ENCODE measurements at places on chromosomes 2 and 18.
A peak's percentile ranks its signal among the peaks of the same experiment; 100 is the strongest.

DNA sequence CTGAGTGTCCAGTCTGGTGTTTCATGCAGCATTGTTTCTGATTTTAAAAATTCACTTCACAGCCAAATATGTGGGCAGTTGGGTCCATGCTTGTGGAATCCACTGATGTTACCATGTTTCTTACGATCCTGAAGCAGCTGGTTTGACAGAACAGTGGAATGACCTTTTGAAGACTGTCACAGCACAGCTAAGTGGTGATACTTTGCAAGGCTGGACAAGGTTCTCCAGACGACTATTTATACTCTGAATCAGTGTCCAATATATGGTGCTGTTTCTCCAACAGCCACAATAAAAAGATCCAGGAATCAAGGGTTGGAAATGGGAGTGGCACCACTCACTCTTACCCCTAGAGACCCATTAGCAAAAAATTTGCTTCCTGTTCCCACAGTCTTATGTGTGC, 577.4 kb upstream of the RAB6C start:
- no peak for DNase-seq

GRCh38 chr18:23689031-23689615, at the start of gene LAMA3:
Gene LAMA3, plus strand, starts transcription at chr18:23689453. Its CDS starts 231 bp downstream, at chr18:23689684.
- DNase-seq = peak; percentile 10

DNA sequence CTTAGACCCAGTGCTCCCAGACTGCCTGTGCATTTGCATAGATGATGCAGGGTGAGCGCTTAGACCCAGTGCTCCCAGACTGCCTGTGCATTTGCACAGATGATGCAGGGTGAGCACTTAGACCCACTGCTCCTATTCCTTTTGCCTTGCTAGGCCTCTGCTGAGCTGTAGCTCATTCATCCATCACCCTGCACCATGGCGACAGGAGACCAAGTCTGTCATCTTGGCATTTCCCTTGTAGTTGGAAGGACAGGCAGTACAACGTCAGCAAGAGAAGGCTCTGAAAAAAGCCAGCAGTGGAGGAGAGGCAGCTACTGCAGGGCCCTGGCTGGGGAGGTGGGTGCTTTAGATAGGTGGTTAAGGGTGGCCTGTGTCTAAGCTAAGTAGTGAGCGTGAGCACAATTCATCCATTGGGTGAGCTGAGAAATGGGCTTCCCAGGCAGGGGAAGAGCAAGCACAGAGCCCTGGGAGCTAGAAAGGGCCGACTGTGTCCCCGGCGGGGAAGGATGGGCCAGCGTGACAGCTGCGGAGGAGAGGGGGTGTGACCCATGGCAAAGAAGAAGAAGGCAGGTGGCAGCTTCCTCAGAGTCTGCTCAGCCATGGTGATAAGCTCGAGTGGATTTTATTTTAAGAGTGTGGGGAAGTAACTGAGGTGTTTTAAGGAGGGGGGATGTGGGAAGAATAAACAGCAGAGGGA, 108.8 kb downstream of the LPIN1 start:
- no peak for DNase-seq

- no peak for DNase-seq
Measured at GRCh38 chr18:36536426-36536825, 238.9 kb downstream of the FHOD3 start.

DNA sequence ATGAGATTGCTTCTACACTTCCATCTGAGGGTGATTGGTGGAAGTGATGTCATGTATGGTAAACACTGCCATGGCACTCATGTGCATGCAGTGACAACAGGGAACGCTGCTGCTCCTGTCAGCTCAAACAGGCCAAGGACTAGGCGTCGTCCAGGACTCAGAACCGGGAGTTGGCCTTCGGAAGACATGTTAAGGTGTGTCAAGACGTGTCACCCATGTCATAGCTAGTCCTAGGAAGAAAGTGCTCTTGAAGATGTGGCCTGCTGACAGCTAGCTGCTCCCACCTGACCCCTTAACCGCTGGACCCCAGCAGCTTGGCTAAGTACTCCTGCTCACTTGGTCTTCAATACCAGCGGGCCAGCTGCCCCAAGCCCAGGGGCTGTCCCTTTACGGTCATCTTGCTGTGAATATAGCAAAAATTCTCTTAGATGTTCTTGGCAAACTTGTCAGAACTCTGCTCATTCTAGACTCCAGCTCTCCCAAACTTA, 6.3 kb upstream of the NOSTRIN start:
- DNase-seq = no peak

DNA sequence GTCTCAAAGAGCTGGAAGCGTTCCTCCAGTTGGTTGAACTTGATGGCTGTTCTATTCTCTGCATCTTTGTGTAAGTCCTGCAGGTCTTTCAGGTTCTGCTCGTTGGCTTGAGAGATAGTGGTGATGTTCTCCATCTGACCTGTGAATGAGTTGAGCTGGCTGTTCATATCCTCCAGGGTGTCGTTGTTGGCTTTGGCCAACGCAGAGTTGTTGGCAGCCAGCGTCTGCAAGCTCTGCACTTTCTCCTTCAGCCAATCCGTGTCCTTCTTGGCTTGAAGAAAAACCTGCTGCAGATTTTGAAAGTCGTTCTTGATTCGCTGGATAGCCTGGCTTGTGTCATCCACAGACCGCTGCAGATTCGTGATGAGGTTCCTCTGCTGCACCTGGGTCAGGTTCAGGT, 78.8 kb upstream of the THOC1 start:
- no peak for DNase-seq

DNA sequence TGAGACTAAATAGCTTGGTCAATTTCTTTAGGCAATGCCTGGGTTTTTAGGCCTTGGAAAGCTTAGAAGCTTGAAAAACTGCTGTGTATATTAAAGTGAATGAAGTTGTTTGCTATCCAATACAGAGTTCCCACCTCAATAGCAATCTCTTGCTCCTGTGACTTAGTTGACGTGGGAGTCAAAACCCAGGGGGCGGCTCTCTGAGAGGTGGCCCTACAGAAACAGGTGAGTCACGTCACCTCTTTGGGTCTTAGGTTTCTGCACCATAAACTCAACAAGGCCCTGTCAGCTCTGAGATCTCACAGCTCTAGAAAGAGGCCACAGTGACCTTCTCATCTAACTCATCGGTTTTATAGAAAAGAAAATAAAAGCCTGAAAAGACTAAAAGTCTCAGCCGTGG, 79.6 kb downstream of the ADD2 start:
- no peak for DNase-seq

- no peak for DNase-seq
Measured at GRCh38 chr2:64681479-64681967, 27.8 kb upstream of the SERTAD2 start.

- no peak for DNase-seq
Measured at GRCh38 chr2:2926858-2927175, 450.8 kb downstream of the EIPR1 start.

GRCh38 chr18:3526421-3527354, 76.7 kb downstream of the TGIF1 start:
- DNase-seq = no peak

DNA sequence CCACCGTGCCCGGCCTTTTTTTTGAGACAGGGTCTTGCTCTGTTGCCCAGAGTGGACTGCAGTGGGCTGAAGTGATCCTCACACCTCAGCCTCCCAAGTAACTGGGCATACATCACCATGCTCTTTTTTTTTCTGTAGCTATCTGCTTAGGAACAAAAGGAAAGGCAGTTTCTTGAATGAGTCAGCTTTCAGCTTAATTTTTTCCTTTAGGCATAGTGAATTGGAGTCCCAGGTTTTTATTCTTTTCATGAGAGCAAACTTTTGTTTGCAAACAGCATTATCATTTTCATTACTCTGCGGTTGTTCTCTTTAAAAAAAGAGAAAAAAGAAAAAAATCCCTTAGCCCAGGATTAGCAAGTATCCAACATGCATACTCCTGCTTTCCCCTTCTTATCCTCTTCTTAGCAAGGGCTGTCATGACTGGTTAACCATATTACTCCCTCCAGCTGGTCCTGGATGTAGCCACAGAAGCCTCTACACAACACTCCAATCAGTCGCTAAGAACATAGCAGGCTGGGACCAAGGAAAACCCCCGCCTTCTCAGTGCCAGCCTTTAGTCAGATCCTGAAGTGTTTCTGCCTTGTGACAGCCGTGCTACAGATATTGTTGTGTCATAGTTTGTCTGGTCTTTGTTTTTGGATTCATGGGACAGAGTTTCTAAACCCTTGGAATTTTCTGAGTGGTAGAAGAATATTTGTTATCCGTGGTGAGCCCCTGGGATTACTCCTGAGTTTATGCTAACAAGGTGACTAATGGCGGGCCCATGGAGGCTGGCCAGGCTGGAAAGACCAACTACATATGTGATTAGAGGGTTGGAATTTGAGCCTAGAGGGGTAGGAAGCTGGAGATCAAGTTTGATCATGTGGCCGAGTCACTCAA, 23.3 kb upstream of the ST3GAL5 start:
- no peak for DNase-seq

DNA sequence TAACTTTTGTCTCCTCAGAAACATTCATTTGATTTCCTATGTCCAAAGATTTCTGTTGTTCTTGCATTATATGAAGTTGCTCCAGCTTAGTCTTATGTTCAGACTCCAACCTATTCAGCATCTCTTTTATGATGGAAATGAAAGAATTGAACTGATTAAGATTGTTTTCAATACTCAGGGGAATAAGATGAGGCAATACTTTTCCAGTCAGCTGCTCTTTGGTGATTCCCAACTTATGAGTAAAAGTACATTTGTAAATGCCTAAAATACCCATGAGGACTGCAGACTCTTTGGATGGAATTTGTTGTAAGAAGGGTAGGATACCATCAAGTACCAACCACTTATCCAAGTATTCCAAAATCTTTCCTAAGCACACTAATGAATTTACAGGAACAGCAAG, 39.8 kb downstream of the TRAK2 start:
- DNase-seq = no peak

DNA sequence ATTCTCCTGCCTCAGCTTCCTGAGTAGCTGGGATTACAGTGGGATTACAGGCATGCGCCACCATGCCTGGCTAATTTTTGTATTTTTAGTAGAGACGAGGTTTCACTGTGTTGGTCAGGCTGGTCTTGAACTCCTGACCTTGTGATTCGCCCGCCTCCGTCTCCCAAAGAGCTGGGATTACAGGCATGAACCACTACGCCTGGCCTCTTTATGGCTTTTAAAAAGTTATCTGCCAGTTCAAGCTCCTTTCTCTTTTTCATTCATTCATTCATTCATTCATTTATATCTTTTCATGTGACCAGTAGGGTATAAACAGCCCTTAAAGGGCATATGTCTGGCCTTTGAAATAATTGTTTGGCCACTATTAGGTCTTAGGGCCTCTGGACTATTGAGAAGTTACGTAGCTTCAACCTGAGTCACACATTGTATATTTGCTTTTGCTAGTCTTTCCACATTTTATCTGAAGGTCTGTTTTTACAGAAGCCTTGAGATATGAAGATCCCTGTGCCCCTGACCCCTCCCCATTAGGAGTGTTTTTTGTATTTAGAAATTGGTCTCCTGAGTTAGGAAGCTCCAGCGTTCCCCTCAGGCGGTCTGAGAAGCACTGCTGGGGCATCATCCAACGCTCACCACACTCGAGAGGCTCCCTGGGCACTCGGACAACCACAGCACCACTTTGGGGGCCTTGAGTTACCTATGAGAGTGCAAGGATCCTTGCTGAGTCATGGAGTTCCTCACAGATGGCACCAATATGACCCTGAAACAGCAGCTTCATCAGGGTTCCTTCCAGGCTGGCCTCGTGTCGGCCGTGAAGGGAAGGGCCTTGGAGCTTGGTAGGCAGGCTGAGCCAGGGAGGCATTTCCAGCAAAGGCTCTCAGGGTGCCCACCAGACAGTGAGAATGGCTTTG, 21.8 kb downstream of the FZD5 start:
- no peak for DNase-seq

- DNase-seq = no peak
Measured at GRCh38 chr2:10084223-10084865, 4.1 kb upstream of the CYS1 start.

- DNase-seq = no peak
Measured at GRCh38 chr2:53949457-53949856, 21.3 kb downstream of the PSME4 start.

- no peak for DNase-seq
Measured at GRCh38 chr2:150586858-150587257, 99.4 kb upstream of the RND3 start.

GRCh38 chr18:54086863-54087262, 137.6 kb downstream of the MBD2 start:
- DNase-seq = no peak

- no peak for DNase-seq
Measured at GRCh38 chr18:30481871-30482270, 560.7 kb downstream of the DSC3 start.

DNA sequence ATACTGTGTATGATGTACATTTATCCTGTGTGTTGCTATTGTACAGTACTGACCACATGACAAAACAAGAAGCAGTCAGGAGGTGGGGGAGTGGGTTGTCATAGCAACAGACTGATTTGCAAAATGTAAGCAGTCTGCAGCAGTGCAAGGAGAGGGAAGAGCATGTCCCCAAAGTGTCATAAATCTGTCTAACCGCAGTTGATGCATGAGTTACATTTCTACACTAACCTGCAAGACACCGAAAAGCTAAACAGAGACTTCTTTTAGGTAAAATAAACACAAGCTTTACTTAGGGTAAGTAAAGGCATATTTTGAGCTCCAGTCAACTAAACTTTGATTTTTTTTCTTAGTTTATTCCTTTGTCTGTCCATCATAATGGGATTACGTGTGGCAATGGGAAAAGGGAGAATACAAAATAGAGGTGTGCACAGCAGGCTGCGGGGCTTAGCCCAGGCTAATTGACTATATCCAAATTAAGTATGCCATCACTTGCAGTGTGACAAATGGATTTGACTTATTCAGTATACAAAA, 134.5 kb downstream of the MEIS1 start:
- no peak for DNase-seq

DNA sequence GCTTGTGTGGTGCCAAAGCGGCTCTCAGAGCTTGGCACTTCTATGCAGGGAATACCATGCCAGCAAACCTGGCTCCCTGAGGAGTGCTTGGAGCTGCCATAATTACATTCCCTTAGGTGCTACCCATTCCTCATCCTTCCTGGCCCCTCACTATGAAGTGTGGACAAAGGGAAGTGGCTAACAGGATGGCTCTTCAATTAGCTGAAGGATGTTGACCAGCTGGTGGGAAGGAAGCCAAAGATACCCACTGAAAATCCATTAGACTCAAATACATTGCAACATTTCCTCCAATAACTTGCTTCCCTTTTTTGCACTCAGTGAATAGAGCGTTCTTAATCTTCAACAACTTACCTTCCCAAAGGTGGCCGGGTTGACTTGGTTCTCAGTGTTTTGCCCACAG, 8.5 kb downstream of the RFX8 start:
- no peak for DNase-seq

GRCh38 chr18:75090336-75090735, 118.6 kb downstream of the PTGR3 start:
- DNase-seq = no peak

- DNase-seq = no peak
Measured at GRCh38 chr2:196598846-196599245, 40.7 kb upstream of the CCDC150 start.

- DNase-seq = peak; percentile 46
Measured at GRCh38 chr2:151437630-151438029, 27.9 kb downstream of the RIF1 start.

DNA sequence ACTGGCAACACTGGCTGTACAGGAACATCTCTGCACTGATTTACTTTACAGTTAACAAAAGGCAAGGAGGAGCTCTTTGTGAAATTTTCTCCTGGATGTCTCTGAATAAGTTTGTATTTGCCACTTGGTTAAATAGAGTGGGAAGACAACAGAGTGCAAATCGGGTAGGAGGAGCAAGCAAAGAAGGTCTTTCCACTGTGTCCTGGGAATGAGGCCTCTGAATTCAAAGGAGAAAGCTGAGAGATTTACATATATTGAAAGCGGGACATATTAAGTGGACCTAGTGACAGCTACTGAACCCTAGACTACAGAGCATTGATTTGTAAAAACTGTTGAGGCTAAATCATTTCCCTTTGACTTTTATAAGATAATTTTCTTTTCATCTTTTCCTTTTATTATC, 117.4 kb upstream of the CHRNA1 start:
- no peak for DNase-seq

- DNase-seq = no peak
Measured at GRCh38 chr2:213490087-213490486, 205.8 kb downstream of the SPAG16 start.
